ENCODE measurements at places on chromosomes 3 and 15.

GRCh38 chr3:185311991-185312390 lies 50.9 kb upstream of the MAP3K13 start:
- DNase-seq: no peak

DNA sequence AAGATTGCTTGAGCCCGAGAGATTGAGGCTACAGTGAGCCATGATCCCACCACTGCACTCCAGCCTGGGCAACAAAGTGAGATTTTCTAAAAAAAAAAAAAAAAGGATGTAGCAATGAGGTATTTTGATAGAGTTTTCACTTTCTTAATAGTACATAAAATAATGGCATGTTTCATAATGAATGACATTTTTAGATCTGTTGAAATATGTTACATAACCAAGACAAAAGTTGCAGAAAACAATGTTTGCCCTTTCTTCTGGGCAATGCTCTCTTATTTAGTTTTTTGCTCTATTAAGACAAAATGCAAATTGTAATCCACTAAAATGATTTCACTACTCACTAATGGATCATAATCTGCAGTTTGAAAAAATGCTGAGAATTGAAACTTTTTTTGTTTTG lies 4.4 kb upstream of the MAPK6 start:
- DNase-seq: no peak

DNA sequence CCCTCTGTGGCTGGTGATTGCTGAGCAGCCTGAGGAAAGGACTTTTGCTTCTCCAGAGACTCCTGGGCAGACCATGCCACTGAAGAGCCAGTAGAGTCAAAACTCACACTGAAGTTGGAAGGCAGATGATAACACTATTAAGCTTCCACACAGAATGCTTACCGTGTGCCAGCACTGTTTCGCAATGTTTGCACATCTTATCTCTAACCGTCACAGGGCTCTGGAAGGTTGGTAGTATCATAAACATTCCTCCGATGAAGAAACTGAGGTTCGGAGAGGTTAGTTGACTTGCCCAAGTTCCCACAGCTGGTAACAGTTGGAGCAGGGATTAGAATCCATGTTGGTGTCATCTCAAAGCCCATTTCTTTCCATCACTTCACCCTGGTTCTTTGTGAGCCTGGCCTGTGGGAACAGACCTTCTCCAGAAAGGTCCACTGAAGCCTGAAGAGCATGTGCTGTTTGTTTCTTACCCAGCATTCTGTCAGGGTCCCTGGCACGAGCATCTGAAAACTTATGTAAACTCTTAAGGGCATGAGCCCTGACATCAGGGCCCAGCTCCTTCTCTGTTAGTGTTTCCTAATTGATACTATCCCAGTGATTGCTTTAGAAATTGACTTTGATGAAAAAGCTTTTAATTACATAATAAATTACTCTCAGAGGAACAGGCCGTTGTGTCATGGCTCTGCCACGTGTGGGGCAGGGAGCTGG lies 77.0 kb upstream of the PRR23C start:
- DNase-seq: no peak

DNA sequence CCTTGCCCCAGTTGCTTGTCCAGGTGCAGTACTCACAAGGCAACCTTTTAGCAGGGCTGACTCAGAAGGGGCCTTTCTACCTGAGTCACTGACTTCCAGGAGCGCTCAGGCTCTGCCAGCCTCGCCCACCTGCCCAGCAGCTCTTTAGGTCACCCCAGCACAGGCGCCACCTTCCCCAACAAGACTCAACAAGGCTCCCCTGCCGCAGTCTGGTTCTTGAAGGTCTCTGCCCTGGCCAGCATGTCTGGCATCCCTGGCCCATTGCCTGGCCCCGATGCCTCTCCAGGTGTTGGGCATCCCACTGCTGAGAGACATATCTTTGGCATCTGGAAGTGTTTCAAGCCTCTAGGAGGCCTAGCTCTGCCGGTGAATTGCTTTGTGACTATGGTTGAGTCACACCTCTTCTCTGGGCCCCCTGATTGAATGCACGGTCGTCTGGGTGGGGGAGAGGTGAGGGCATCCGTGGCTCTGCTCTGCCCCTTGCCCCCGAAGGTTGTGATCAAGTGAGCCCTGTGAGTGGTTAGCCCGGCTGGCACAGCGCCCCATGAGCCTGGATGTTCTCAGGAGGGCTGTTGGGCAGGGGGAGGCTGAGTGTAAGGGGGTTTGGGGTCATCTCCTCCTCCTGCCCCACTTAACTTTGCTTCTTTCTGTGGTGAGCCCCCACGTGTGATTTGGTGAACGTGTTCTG lies 21.6 kb downstream of the SNX33 start:
- no peak for DNase-seq

DNA sequence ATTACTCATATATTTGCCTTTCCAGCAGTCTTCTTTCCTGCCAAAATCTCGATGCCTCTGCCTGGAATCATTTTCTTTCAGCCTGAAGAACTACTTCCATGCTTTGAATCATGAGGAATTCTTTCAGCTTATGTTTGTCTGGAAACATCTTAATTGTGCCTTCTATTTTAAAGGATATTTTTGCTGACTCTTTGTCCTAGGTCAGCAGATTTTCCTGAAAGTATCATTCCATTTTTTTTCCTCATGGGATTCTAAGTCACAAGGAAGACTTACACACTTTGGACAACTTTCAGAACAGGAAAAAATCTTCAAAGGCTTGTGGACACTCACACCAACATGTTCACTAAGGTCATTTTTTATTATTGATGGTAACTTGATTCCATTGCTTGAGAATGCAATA lies 10.1 kb downstream of the PRR23E start:
- no peak for DNase-seq

- DNase-seq: no peak
Measured at GRCh38 chr3:86978111-86978551, 12.8 kb downstream of the VGLL3 start.

DNA sequence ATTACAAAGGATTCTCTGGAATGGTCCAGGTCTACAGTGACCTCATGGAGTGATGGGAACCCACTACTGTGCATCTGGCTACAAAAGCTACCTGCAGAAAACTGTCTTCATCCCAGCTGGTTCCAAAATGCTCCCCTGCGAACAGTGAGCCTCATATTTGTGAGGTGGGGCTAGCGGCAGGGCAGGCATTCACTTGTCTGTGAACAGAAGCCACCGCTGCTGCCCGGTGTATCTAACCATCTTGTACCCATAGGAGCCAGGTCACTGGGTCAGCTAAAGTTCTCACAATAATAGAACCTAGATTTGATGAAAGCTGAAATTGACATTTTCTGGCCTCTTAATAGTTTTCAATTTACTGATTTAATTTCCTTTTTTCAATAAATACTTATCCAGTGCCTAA lies 150.7 kb downstream of the KLF13 start:
- no peak for DNase-seq

DNA sequence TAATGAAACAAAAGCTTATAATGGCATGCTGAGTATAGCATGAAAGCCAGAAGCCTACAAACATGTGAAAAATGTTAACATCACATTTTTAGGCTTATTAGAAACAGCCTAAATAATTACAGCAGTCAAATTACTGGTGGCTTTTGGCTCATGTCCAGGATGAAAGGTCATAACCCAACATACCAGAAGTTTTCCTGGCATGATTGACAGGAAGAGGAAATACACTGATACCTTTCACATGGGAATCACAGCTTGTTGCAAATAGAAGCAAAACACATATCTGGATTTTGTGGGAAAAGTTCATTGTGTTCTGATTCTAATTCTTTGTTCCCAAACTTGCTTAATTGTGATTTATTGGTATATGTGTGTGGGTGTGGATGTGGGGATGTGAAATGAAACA lies 393.5 kb upstream of the ARRDC4 start:
- no peak for DNase-seq

DNA sequence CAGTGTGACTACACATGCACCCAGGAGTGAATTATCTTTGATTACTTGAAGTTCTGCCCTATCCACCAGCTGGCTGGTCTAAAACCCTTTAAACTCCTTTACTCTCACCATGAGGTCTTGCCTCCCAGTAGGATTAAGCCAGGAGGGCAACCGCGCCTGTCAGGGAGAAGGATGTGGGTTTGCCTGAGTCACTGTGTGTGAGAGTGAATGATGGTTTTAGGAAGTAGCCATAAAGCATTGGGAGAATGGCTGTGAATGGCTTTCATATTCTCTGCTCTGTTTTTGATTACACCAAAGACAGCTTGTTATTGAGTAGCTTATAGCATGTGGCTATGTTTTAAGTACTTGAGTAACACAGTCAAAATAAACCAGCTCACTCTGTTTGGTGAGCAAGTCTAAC lies 637.7 kb upstream of the TBL1XR1 start:
- peak; percentile 58 for DNase-seq

DNA sequence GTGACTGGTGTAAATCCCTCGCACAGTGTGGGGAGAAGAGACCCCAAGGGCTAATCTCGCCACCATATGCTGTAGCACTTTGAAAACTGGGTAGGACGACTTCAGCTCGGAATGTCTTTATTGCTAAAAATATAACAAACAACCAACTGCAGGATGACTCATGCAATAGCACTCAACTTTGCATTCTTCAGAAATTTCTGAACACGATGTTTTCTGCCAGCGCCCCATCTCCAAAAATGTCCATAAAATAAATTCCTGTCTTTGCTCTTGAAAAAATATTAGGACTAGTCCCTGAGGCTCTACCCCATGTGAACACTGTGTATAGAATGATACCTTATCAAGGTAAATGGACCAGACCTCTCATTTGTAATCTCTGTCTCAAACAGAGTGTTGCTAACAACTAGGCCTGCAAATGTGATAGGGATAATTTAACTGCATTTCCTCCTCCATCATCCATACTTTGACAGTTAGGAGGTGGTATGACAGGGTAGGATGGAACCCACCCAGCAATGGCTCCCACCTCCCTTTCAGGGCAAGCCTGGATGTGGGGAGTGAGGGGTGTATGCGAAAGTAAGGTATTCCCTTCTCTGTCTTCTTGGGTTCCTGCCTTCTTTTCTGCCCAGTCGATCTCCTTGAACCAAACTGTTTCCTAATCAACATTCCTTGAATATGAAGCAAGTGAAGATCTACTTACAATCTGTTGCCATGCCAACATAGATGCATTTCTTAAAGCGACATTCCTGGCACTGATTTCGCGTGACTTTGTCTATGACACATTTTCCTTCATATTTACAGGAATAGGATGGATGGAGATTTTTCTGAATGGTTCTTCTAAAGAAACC lies 201.1 kb downstream of the NR1D2 start:
- DNase-seq: peak; percentile 10

DNA sequence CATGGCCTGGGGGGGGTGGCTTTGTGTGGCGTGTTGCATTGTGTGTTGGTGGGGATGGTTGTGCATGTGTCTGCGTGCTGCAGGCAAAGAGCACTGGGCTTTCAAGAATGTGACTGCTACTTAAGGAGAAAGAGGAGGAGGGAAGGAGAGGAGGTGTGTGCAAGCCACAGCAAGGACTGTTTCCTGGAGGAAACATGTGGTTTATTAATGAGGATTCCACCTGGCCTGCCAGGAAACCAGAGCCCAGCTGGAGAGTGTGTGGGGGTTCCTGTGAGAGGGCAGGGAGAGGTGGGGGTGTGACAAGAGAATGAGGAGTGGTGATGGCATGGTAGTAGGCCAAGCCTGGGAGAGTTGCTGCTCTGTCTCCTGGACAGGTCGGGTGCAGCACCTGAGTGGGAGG lies 258.1 kb upstream of the ROPN1 start:
- DNase-seq: no peak

GRCh38 chr15:60325905-60326304 lies 71.9 kb downstream of the ANXA2 start:
- no peak for DNase-seq

DNA sequence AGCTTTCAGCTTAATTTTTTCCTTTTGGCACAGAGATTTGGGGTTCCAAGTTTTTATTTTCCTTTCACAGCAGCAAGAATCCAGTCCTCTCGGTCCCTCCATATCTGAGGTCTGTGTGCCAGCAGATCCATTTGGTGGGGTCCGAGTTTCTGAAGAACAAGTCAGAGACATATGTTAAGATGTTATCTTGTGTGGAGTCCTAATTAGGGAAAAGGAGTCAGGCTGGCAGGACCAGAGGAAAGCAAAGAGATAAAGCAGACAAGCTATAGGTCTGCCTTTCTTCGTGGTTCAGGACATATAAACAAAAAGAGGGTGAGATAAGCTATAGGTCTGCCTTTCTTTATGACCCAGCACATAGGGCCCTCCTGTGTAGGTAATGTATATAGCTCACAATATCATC lies 54.9 kb downstream of the TMED3 start:
- DNase-seq: no peak

DNA sequence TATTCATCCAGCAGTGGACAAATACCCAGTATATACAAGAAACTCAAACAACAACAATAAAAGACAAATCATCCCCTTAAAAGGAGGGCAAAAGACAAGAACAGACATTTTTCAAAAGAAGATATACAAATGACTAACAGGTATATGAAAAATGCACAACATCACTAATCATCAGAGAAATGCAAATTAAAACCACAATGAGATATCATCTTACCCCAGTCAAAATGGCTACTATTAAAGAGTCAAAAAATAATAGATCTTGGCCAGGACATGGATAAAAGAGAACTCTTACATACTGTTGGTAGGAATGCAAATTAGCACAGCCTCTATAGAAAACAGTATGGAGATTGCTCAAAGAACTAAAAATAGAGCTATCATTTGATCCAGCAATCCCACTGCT lies 16.9 kb downstream of the DHX36 start:
- no peak for DNase-seq

- DNase-seq: no peak
Measured at GRCh38 chr3:35723480-35724097, 84.3 kb downstream of the ARPP21 start.

DNA sequence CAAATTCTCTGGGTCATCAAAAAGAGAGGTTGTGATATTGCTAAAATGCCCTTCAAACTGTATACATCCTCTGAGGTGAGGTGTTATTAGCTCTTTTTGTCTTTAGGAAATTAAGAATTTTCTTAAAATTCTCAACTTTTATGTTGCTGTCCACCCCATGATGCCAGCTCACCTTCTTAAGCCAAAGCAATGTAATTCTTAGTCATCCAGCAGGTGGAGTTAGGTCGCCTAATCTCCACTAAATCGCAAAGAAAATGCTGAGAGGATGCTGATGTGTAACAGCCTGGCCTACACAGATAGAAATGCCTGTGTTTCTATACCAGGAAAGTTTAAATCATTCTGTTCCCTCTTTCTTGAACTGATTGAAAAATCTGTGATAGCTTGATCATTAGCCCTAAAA lies 770.2 kb upstream of the ALCAM start:
- DNase-seq: peak; percentile 68

GRCh38 chr15:40927873-40928806 lies 1.0 kb upstream of the DLL4 start:
- DNase-seq: no peak

- DNase-seq: no peak
Measured at GRCh38 chr3:72368331-72368975, 479.8 kb downstream of the SHQ1 start.

DNA sequence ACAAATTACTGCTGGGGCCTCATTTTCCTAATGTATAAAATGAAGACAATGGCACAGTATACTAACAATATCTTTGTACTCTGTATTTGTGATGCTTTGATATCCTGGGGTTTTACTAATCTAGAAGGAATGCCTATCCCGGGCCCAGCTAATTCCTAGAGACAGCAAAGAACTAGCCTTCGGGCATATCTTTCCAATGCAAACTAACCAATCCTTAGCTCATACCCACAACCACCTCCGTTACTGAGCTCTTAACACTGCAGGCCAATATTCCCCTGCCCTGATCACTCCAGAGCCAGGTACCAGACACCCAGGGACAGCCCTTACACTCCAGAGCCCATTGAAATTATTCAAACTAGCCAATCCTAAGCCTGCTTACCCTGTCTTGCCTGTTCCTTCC lies 309.0 kb downstream of the ULK4 start:
- no peak for DNase-seq

- no peak for DNase-seq
Measured at GRCh38 chr3:67599821-67600220, 54.6 kb downstream of the SUCLG2 start.
